Liver (tissue), 10 donors: ENCODE measurements at places on chromosomes 3 and 15.

DNA sequence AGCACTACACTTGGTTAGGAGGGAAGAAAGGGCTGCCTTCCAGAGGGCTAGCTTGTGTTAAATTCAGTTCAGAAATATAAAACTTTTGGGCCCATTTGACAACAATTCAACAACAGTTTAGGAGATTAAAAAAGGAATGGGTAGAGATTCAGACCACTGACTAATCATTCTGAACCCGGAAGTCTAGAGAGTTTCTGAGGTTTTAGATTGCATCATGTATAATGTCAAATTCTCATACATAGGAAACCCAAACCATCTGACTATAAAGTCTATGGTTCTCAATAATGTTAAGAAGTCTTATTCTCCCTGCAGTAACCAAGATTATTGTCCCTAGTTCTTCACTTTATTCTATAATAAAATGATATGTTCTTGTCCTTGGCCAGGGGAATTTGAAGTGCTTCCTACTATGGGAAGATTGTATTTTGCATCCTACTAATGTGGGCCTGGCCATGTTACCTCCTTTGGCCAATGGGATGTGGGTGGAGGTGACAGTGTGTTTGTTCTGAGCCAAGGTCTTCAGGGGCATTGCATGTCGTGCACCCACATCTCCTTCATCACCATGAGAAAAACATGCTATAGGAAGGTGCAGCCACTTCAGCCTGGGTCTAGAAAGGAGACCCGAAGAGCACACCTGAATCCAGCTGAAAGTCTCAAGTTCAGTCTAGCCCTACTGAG is 66.4 kb upstream of the CCNL1 start:
- no peak for DNase-seq

DNA sequence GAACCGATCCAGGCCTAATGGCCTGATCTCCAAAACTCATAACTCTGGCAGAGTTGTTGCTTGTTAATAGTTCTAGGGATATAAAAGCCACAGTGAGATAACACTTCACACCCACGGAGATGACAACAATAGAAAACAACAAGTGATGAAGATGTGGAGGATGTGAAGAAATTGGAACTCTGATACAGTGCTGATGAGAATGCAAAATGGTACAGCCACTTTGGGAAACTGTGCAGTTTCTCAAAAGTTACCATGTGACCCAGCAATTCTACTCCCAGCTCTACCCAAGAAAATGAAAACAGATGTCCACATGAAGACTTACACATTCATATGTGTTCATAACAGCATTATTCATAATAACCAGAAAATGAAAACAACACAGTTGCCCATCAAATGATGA is 3.8 kb downstream of the CMTM7 start:
- DNase-seq = no peak

- DNase-seq = no peak
These were observed 594 bp downstream of the CRELD1 start for GRCh38 chr3:9934235-9934621.

- no peak for DNase-seq
These were observed 622.2 kb downstream of the ZPLD1 start for GRCh38 chr3:103057003-103057402.

- no peak for DNase-seq
These were observed 4.3 kb downstream of the TMOD3 start for GRCh38 chr15:51833772-51834171.

DNA sequence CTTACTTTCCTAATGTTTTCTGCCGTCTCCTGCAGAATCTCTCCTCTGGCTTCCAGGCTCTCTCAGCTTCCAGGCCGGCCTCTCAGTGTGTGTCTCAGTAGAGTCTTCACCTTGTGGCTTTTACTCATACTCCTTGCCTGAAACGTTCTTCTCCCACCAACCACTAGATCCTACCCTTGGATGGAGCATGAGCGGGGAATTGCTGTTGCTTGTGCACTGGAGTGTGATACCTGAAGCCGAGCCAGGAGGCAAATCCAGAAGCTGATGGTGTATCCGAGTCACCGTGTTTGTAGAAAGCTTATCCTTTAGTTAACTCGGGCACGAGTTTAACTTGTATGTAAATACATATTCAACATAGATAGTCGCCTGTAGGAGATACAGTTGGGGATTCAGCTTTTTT is 285.0 kb upstream of the C2CD4B start:
- no peak for DNase-seq
